ENCODE measurements at places on chromosomes 6 and 20.

DNA sequence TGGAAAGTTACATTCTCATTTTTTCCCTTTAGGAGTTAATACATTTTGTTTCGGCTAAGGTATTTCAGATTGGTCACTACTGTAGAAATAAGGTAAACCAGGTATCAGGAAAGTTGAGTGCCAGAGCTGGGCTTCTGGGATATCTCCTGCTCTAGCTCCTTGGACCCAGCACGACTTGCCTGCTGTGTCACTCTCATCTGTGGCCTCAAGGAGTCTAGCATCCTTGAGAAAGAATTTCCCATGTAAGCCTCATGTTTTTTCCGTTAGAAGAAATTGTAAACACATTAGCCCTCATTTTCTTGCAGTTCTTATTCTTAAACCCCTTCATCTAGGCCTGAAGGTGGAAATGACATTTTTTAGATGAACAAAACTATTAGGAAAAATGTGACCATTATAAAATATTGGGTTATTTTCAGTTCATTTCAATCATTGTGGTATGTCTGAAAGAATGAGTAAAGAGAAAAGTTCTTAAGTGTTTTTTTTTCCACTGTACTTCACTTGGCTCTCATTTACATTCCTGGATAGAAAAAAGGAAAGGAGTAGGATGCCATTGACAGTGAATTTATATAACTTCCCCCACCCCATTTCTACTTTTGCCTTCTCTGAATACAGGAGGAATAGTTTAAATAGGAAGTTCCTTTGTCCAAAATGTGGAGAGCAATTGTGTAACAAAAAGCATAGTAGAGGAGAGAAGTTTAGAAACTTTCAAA is 46.7 kb downstream of the CD2AP start:
- DNase-seq, result no peak

DNA sequence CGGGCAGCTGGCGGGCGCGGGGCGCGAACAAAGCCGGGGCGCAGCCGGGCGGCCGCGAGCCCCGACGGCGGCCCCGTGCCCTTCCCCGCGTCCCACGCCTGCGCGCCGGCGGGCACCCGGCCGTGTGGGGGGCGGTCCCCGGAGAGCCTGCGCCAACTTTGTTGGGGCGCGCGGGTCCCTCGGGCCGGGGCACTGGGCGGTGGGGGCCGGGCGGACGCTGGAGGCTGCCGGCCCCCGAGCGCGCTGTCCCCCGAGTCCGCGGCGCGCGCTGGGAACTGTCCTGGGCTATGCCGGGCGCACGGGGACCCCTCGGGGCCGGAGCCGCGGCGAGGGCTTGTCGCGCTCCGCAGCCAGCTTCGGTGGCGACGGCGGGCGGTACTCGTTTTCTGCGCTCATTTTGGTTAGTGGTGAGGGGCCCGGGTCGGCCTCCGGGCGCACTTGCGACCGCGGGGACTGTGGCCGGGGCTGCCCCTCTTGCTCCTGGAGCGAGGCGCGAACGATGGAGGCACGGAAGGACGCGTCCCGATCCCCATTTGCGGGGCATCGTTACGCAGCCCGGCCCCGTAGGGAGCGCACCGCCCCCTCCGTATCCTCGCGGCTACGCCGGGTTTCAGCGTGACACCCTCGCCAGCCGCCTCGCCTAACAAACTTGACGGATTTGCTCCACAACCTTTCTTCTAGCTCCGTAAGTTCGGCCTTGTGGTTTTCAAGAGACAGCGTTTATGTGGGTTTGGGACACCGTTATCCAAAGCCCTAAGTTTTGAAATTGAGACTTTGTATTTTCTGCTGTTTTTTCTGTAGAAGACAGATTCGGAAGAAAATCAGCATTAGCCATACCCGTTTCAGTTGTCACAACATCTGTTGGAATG is 622 bp downstream of the SS18L1 start:
- DNase-seq, result no peak

DNA sequence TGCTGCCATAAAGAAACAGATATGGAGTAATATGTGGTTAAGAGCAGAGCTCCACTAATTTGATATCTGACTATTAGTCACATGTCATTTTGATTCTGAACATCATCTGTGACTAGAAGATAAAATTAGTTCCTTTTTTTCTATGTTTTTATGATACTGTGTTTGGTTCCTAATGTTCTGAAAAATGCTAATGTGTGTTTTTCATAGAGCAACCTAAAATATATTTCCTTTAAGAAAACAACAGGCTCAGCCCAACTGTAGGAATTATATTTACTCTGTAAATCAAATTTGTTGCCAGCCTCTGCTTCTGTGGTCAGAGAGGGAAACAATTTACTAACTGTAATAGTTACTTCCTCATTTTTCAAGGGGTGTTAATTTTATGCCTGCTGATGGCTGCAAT is 33.3 kb upstream of the TXLNB start:
- DNase-seq, result no peak

DNA sequence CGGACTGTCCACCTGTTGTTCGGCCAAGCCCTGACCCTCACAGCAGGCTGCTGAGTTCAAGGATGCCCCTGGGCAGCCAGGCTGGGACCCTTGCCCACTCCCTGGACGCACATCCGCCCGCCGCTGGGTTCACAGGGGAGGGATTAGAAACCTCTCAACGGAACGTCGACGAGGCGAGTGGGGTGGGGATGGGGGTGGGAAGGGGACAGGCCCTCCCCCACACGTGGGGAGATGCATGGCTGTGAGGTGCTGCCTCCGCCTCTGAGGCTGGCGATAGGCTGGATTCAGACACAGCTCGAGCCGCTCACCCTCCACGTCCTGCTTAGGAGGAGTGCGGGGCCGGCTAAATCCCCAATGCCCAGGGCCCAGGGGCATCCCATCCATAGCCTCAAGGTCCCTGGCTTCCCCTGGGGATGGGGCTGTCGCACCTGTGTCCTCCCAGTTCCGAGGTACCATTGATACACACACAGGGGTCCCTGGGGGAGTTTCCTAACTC is 90.6 kb upstream of the BHLHE23 start:
- DNase-seq, result no peak

GRCh38 chr20:62595491-62595890 is 46.8 kb upstream of the SLCO4A1 start:
- DNase-seq, result no peak

DNA sequence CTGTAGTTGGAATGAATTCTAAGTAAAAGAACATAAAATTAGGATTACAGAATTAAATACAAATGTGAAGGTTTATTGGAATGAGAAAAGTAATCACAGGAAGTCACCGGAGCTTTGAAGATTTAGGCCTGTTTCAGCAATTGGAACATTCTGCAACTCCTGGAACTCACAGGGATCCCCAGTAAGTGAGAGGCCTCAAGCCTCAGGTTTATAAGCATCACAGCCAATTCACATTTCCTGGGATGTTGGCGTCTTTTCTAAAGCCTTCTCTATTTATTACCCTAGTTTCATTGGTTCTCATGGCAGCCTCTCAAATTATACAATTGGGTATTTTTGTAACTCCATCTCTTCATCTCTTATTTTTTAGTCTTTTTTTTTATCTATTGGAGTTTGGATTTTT is 90.4 kb upstream of the HIVEP1 start:
- DNase-seq, result no peak

GRCh38 chr20:3312940-3313682 is 74.1 kb upstream of the SLC4A11 start:
- DNase-seq, result no peak

DNA sequence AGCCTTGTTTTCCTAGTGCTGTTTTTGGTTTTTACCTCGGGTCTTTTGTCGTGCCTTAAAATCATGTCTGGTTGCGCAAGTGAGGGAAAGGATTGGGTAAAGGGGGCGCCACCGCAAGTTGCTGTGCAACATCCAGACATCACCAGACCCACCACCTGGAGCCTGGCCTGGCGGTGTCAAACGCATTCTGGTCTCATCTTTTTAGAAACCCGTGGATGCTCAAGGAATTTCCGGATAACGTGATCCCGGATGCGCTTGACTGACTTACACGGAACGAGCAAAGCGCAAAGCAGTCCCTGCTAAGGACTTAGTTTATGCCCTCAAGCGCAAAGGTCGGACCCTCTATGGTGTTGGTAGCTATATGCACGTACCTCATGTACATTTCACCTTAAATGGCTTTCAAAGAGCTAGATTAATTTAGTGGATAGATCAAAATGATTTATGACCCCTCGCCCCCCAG is 105.2 kb downstream of the OR2B2 start:
- DNase-seq, result no peak

GRCh38 chr6:125717120-125717731 is 32.2 kb upstream of the HEY2 start:
- DNase-seq, result no peak

DNA sequence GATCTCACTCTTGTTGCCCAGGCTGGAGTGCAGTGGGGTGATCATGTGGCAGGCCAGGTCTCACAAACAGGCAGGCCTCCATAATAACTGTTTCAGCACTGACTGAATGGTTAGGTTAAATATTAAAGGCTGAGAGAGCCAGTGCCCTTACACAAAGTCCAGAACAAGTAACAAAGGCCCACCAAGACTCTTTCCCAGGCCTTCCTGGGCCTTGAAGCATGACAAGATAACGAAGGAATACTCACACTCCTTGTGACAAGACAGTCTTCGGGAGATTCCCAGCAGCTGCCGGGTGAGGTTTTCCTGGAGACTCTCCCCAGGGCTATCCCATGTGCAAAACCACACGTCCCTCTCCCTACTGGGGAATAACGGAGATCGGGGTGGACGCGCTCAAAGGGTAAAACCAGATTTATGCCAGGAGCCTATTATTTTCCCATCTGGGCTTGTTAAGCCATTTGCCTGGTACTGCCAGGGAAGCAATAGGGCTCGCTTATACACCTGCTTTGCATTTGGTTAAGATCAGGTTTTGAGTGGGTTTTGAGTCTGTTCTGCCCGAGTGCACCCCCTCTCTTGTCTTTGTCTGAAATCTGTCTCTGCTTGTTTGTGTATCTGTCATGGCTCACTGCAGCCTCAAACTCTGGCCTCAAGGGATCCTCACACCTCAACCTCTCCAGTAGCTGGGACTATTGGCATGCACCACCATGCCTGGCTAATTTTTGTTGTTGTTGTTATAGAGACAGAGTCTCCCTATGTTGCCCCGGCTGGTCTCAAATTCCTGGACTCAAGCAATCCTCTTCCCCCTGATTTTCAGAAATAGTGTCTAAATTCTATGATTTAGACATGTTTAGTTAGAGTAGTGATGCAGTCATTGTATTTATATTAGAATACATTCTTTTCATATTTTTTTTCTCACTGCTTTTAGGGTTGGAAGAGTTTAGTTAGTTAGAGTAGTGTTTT is 1.4 kb upstream of the ENPP3 start:
- no peak for DNase-seq

DNA sequence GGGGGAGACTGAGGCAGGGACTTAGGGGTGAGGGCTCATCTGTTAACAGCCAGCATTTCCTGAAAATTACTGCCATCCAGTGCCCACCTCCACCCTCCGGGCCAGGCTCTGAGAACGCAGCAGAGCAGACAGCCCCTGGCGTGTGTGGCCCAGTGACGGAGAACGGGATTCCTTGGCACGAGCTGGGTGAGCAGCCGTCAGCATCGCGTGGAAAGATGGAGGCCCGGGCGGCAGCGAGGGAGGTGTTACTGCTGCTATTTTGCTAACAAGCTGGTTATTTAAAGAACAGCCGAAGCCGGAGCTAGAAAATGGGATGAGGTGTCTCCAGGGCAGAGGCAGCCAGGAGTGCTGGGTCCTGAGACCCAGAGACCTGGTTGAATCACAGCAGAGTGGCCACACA is 62.7 kb downstream of the DLGAP4 start:
- no peak for DNase-seq

DNA sequence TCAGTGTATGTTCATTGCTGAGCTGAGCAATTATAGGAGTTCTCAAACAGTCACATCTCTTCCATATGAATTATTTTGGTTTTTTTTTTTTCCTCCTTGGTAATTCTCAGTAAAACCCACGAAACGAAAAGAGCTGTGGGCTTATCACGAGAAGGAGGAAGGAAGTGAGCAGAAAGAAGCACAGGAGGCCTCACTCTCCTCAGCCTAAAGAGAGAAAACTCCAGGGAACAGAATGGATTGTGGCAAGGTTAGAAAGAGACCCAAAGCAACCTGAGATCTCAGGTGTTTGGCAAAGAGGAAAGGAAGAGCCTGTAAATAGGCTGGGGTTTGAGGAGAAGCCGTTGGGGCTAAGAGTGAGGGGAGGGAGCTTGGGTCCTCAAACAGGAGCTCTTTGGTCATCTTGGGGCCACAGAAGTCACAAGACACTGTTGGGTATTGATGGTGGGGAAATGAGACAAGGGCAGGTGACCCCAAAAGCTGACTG is 67.8 kb upstream of the CITED2 start:
- DNase-seq, result no peak

- DNase-seq, result no peak
These were observed 24.8 kb downstream of the MTCL3 start for GRCh38 chr6:127494240-127494767.

DNA sequence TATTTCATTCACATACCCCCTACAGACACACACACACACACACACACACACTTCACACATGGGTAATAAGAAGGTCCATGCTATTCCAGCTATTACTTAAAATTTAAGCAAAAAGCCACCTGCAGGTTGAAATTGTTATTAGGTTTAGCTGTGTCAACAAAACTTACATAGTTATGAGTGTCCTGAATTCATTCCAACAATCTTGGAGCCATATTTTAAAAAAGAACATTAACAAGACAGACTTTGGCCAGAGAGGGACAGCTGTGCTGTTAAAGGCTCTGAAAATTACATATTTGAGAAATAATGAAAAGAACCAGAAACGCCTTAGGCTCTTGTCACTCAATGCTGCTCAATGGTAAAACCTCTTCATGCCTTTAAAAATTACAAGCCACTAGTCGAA is 455.3 kb downstream of the EPM2A start:
- DNase-seq, result no peak

DNA sequence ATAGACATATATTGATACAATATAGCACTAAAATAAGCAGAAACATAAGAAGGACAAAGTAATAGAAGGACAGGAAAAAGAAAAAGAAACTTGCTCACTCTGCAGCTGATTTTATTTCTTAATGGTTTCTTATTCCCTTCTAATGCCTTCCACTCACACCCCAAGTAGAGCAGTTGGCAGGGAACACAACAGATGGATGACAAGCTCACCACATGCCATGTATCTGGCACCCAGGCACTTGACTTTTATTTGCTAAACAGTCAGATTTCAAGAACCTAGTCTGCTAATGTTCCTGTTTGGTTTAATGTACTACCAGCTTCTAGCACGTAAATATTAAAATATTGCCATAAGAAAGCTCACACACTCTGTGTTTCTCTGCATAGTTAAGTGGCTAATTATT is 87.1 kb downstream of the COL19A1 start:
- no peak for DNase-seq

DNA sequence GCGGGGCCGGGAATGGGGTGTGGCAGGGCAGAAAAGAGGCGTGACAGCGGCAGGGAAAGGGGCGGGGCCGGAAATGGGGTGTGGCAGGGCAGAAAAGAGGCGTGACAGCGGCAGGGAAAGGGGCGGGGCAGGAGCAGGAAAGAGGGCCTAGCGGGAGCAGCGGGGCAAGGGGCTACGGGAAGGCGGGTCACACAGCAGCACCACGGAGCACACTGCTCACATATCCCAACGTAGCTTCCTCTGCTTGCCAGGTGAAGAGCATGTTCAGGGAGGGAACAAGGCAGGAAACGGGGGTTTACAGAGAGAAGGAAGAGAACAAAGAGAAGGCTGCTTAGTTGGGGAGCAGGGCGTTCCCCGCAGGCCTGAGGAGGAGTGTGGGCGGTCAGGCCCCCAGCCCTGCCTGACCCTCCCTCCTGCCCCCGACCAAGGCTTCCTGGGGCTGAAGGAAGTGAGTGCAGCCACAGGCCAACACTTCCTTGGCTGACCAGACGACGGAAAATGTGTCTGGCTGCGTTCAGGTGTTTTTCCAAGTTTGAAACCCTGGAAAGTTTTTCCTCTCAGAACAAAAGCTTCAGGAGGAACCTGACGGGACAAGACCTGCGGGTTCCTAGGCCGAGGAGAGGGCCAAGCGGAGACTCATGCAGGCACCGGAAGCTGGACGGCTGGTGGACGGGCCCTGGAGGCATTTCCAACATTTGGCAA is 13.8 kb downstream of the UCKL1 start:
- DNase-seq, result no peak

Data from stimulated activated CD4-positive, alpha-beta T cell treated with anti-CD3 and anti-CD28 coated beads, Interleukin-1b, Interleukin-23, amount 100 ng/mL, for 1 hour (primary cell).